ENCODE measurements at places on chromosomes 12 and 14.

- no peak for DNase-seq
Observed at GRCh38 chr14:100332071-100332639, 9.0 kb downstream of the SLC25A47 start.

GRCh38 chr14:105034315-105035039, 13.6 kb upstream of the CDCA4 start:
- DNase-seq = no peak

- no peak for DNase-seq
Observed at GRCh38 chr14:103401223-103402214, 16.3 kb downstream of the MARK3 start.

DNA sequence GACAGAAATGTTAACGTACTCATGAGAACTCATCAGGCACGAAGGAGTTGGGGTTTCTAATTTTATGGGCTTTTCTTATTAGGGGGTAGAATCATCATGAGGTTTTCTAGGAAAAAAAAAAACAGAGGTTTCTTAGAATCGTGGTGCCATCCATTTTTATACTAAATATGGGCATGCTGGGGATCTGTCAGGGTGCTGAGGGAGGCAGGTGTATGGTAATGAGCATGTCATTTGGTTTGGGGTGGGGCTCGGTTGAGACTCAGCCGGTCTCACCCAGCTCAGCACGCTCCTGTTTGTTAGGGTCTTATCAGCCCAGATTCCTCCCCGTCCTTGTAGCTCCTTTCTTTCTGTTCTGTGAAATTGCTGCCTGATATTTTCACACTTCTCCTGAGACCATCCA, 98.2 kb downstream of the DICER1 start:
- no peak for DNase-seq

GRCh38 chr12:70854881-70855568, 65.5 kb downstream of the PTPRR start:
- no peak for DNase-seq

DNA sequence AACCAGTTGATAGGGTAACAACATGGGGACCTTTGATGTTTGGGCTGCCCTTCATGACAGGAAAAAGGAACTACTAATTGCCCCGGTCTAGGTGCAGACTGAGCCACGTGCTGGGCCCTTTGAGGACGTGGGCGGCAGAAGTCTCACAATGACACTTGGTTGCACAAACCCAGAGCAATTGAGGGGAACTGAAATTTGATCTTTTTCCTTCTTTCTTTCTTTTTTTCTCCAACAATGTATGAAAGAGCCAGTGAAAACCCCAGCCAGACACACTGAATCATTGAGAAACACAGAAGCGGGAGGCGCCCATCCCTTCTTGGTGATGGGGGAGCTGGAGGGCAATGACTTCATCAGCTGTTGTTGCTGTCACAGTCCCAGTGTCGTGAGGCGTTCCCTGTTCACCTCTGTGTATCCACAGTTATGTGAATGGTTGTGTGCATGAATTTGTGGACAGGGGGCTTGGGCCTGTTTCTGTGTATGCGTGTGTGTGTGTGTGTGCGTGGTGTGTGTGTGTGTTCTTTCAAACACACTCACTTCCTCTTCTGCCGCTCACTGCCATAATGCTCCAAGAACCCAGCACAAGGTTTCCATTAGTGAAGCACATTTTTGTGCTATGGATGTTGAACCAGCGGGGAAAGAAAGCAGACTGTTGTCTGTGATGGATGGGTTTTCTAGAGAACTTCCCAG, 137.5 kb upstream of the CCND2 start:
- no peak for DNase-seq

DNA sequence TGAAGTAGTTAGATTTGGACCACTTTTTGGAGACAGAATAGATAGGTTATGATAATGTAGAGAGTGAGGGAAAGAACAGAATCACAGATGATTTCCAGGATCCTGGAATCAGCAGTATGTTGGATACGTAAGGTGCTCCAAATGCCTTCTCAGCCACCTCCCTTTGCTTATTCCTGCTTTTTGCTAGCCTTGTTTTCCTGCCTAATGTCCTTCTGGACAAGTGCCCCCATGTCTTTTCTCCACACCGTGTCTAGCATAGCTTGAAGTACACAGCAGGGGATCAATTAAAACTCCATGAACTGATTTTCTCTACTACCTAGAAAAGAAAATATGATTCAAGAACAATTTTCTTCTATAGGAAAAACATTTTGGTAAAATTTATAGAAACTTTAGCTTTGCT, 144.0 kb downstream of the SYT1 start:
- no peak for DNase-seq

DNA sequence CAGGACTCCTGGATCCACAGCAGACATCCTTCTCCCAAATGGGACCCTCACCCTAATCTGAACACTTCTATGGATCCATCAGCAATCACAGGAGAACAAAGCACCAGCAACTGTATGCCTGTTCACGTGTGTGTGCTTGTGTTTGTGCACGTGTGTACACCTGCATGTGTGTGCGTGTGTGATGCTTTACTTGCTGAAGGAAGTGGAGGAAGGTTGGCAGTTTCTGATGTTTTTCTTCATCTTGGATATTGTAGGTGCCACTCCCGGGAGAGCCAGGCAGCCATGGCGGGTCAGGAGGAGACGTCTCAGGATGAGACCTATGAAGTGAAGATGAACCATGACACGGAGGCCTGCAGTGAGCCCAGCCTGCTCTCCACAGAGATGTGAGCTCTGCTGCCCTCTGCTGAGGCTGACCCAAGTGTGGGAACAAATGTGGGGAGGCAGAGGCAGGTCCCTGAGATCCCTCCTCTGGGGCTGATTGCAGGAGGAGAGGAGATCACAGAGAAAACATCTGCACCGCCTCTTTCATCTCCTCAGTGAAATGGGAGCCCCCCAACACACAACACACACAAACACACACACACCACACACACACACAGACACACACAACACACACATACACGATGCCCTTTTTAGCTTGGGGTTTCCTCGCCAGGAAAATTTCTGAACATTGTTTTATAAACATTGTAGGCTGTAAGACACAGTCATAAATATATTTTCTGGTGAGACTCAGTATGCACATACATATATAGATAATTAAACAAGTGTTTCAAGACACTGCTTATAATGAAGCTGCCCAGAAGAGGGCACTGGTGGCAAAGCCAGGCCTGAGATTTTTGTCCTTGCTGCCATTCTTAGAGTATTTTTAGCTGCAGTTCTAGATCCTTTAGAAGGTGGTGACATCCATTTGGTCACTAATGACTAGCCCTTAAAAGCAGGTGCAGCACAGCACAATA, 112.2 kb upstream of the FKBP4 start:
- no peak for DNase-seq

GRCh38 chr12:49137476-49137875, 6.3 kb upstream of the TUBA1B start:
- DNase-seq = no peak

DNA sequence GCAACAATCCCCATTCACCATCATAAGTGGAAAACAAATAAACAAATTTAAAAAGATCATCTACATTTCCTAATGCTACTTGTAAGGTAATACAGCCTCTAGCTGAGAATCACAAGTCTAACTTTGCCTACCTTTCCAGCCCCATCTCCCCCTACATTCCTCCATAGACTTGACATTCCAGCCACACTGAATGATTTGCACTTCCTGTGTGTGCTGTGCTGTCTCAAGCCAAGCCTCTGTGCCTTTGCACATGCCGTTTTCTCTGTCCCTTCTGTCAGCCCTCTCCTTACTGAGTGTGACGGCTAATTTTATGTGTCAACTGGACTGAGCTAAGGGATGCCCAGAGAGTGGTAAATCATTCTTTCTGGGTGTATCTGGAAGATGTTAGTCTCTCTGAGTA, 82.4 kb upstream of the MBIP start:
- no peak for DNase-seq

DNA sequence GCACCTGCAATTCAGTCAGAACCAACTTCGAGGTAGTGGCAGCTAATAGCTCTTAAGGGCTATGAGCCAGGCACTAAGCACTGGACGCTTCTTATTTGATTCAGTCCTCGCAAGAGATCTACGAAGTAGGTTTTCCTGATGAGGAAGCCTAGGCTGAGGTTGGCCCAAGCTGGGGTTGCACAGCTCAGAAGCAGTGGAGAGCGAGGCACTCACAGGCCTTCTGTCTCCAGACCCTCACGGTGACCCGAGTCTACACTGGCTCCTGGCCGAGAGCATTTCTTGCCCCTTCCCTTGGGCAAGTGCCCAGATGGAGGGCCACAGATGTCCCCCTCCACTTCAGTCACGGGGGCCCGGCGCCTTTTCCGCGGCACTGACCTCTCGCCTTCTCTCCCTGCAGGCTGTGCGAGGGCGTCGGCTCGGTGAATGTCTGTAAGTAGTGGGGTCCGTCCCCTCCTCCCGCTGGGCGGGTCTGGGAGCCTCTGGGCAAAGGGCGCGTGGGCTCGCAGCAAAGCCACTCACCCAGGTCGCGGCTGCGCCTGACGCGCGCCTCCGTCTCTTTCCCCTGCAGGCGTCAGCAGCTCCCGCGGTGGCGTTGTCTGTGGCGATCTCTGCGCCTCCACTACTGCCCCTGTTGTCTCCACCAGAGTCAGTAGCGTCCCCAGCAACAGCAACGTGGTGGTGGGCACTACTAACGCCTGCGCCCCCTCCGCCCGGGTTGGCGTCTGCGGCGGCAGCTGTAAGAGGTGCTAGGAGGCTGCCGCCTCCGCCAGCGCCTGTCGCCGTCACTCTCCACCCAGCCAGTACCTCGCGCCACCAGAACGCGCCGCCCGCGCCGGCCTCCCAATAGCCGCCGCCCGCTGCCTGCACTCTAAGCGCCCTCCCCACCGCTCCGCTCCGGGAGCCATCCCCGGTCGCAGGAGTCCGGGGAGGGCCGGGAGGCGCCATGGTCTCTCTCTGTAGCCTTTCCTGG, 13.1 kb downstream of the KRT83 start:
- no peak for DNase-seq

DNA sequence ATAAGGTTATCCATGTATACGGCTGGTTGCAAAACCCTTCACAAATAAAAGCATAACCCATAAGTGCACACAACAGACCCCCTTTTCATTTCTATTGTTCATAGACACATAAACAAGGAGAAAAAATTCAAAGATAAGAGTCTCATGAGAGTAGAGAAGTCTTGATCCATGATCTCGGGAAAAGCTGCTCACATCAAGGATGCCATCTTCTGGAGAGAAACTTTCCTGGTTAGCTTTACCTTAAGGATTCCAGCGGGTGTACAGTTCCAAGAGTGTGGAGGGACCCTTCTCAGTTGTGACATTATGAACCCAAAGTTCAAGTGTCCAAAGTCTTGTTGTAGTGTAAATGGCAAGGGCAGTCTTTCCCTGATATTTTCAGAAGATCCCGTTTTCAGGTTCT, 144.5 kb downstream of the LLPH start:
- no peak for DNase-seq

GRCh38 chr14:39430762-39431415, 1.3 kb downstream of the FBXO33 start:
- DNase-seq = no peak

- no peak for DNase-seq
Observed at GRCh38 chr12:120668868-120669840, 17.8 kb upstream of the MLEC start.

DNA sequence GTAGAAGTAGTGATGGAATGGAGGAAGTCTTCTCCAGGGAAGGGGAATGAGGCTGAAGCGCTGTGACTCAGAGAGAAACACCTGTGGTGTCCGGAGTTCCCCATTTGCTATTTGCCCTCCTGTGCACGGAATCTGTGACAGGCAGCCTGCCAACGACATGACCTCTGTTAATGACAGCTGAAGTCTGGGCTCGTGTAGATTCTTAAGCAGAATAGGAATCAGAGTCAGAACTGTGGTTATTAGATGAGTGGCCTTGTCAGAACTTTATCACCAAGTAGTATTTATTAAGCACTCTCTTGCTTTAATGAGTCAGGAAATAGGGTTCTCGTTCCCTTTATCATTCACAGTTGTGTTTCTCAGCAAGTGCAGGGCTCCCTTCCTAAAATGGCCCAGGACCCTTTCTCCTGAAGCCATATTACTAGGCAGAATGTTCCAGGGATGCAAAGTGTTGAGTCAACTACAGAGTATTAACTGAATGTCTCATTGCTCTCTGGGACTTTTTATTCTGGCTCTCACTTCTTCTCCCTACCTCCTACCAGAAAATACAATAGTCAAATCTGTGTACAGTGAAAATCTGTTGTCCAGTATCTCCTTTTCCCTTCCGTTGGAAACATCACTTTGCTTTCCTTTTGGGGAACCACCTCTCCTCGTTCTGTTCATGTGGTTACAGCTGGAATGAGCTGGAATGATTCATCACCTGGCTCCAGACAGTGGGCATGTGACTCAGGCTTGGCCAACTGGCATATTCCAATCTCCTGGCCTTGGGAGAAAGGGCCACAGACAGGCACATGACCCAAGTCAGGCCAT, 77.8 kb upstream of the MAX start:
- DNase-seq = no peak

- no peak for DNase-seq
Observed at GRCh38 chr12:4870423-4870822, 39.3 kb upstream of the KCNA1 start.

All from T-helper 22 cell (primary cell).